ENCODE measurements at places on chromosomes 3 and 15. TPM values are rescaled to one million over a fixed set of nuclear protein-coding genes. Genes with fewer than 3 reads are reported as not detected.
A peak's percentile ranks its signal among the peaks of the same experiment; 100 is the strongest.

ZMYND10 gene
- 0.87 TPM for total RNA-seq

CFAP44 gene
- total RNA-seq, result 21.7 TPM

GRCh38 chr3:31613654-31614053, 80.9 kb downstream of the STT3B start:
- DNase-seq, result peak; percentile 18

GRCh38 chr3:1183320-1184048, 90.7 kb downstream of the CNTN6 start:
- no peak for DNase-seq

DNA sequence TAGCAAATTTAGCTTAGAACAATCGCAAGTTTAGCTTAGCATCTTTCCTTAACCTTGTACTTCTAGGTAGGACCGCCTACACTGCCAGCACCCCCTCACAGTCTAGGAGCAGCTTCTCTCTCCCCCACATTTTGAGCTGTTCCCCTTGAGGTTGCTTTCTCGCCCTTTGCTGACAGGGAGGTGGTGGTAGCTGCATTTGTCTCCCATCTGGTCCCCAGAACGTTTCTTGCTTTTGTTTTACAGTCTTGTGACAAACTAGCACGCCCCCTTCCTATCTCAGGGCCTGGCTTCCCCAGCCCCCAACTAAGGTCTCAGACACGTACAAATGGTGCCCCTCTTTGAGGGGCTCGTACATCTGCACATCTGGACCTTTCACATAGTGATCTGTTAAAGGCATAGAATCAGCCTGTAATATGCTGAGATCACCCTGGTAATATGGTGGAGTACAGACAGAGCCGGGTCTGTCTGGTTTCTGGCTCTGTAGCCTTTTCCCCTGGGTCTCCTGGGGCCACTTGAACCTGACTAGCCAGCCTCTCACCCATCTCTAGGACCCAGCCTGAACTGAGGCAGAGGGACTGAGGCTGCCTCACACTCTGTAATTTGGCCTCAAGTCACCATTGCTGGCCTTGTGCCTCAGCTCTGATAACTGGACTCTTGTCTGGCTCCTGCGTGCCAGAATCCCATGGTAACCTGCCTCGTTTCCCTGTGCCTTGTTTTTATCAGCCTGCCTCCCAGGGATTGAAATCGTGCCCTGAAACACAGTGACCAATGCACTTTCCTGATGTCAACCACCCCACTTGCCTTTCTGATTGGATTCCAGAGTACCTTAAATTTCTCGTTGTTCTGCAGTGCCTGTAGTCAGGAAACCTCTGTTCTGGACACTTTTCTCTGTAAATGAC, 27.7 kb downstream of the CRTC3 start:
- DNase-seq, result peak; percentile 85

Data from stomach (tissue), 19 donors.